ENCODE measurements at places on chromosomes 7 and 10.

- DNase-seq: no peak
These were observed 249.5 kb upstream of the SLC26A5 start for GRCh38 chr7:103695521-103695920.

DNA sequence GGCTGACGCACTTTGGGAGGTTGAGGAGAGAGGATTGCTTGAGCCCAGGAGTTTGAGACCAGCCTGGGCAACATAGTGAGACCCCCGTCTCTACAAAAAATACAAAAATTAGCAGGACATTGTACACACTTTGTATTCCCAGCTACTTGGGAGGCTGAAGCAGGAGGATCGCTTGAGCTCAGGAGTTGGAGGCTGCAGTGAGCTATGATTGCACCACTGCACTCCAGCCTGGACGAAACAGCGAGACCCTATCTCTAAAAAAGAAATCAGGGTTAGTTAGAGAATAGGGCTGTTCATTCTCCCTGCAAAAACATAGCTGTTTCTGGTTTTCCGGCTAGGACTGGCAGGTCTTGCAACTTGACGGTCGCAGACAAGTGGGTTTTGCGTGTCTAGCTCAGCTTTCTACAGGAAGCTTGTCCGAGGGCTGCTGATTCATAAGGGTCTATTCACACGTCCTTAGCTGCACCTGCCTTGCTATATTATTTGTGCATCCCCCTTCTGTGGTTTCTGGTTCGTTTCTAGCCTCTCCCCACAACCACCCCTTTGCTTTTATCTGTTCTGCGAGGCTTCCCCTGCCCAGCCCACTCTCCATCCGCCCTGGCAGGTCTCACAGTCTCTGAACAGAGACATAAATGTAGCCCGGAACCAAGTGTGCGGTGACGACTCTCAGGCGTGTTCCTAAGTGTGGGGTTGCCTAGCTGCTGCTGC lies 10.7 kb downstream of the AMZ1 start:
- peak; percentile 91 for DNase-seq

DNA sequence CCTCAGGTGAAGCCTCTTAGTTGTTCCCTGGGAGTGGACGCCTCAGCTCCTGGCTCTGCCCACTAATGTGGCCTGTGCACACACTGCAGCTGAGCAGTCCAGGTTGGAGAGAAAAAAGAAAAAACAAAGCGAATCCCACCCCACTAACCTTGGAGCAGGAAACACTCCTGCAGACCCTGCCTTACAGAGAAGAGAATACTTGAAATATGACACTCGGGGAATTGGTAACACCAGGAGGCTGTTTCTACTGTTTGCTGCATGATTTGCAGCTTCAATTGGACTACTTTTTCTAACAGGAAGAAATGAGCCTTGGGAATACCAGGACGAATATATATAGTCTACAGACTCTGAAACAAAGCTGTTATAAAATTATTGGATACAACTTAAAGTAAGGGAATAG lies 22.2 kb downstream of the CDHR3 start:
- DNase-seq: peak; percentile 39

GRCh38 chr10:88883448-88883809 lies 3.4 kb downstream of the STAMBPL1 start:
- DNase-seq: no peak

GRCh38 chr7:136857573-136857972 lies 10.9 kb upstream of the CHRM2 start:
- DNase-seq: no peak

DNA sequence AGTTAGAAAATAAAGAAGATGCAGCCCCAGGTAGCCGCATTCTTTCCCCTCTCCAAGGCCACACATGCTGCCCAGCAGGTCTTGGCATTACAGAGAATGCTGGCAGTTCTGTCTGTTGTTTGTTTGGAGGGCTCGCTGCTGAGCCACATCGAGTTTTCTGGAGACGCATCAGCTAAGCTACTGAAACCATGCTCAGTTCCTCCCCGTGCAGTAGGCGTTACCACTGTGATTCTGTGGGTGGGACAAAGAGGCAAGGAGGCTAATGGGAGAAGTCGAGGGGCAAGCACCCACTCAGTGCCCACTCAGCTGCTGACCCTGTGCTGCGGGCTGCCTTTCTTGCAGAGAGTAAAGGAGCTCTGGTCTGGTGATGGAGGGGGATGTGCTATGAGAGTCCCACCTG lies 15.5 kb upstream of the GTPBP4 start:
- no peak for DNase-seq

GRCh38 chr10:91210435-91210834 lies 10.0 kb upstream of the PCGF5 start:
- peak; percentile 87 for DNase-seq

GRCh38 chr10:3310016-3310784 lies 137.6 kb upstream of the PITRM1 start:
- no peak for DNase-seq

- DNase-seq: no peak
These were observed 131.8 kb downstream of the BMPER start for GRCh38 chr7:34036972-34037792.

GRCh38 chr7:43485580-43485979 lies 97.3 kb upstream of the STK17A start:
- DNase-seq: no peak

- no peak for DNase-seq
These were observed 300.8 kb downstream of the SDHAF3 start for GRCh38 chr7:97418312-97418711.

DNA sequence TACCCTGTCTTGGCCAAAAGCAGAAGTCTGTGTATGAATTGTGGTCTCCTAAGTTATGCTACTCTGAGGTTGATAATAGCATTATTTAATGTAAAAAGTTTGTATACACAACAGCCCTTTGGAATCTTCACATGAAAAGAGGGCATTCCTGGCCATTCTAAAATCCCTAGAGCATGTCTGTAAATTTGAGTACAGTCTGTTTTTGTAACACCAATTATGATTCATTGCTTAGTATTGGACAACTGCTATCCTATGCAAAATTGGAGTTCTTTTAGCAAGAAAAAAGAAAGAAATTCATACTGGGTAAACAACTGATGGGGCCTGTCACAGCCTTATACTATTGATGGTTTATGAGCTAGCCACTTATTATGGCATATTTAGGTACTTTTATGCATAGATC lies 10.2 kb downstream of the CUTC start:
- DNase-seq: no peak

GRCh38 chr7:129908181-129908580 lies 44.6 kb downstream of the UBE2H start:
- DNase-seq: no peak

- DNase-seq: no peak
These were observed 23.0 kb upstream of the LEP start for GRCh38 chr7:128217967-128218652.

DNA sequence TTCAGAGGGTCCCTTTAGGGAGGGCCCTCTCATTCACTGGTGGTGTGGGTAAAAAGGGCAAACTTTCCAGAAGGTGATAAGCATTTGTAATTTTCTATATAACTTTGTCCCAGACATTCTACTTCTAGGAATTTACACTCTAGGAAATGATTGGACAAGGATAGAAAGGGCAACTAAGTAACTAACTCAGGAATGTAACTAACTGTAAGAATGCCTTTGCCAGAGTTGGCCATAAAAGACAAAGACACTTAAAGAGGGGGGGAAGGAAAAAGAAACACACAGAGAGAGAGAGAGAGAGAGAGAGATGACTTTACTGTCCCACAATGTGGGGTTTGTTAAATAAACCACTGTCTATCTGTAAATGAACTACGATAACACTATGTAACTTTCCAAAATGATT lies 38.5 kb upstream of the ITPRID1 start:
- no peak for DNase-seq

DNA sequence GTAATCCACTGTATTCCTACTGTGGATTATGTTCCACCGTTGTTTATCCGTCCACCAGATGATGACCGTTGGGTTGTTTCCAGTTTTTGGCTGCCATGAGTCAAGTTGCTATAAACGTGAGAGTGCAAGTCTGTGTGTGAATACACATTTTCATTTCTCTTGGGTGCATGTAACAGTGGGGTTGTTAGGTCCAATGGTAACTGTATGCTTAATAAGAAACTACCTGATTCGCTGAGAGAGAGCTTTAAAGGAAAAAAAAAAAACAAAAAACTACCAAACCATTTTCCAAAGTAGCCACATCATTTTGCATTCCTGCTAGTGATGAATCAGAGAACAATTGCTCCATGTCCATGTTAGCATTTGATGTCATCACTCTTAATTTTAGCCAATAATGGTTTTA lies 15.9 kb downstream of the UBN2 start:
- no peak for DNase-seq

DNA sequence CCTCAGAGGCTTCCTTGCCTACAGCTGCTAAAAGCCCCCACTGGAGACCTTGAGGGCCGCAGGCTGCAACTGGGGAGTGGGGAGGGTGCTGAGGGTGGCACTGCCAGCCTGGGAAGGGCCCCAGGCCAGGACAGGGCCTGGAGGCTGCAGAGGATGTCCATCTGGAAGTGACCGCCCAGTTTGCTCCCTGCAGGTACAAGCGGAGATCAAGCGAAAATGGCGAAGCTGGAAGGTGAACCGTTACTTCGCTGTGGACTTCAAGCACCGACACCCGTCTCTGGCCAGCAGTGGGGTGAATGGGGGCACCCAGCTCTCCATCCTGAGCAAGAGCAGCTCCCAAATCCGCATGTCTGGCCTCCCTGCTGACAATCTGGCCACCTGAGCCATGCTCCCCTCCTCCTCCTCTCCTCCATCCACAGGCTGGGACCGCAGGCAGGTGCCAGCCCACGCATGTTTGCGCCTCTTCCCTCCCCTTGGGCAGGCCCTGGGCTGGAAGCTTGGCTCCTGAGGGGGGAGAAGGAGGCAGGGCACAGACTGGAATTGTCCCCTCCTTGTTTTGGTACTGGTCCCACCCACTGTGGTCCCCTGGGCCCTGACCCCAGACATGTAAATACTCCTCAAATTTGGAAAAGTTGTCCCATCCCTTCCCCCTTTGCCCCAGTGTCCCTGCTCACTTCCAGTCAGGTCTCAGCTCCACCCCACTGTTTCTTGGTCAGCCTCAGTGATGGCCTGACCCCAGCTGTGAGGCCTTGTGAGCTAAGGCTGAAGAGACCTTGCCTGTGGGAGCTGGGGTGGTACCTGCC lies 54.4 kb downstream of the ADCYAP1R1 start:
- no peak for DNase-seq

- DNase-seq: no peak
These were observed 4.3 kb downstream of the CLIP2 start for GRCh38 chr7:74293577-74293908.

DNA sequence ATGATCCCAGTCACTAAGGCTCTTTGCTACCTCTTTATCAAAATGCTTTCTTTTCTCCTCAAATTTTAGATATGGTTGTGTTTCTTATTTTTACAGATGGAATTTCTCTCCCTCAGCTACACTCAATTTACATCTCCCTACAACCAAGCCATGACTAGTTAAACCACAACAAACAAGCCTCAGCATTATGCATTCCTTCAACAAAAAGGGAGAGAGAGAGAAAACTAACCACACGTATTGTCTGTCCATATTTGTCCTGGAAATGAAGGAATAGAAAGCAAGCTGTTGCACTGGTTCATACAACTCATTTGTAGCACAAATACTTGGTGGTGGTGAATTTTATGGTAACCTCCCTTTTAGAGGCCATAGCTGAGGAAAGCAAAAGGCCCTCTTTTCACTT lies 286.4 kb downstream of the AHR start:
- no peak for DNase-seq

DNA sequence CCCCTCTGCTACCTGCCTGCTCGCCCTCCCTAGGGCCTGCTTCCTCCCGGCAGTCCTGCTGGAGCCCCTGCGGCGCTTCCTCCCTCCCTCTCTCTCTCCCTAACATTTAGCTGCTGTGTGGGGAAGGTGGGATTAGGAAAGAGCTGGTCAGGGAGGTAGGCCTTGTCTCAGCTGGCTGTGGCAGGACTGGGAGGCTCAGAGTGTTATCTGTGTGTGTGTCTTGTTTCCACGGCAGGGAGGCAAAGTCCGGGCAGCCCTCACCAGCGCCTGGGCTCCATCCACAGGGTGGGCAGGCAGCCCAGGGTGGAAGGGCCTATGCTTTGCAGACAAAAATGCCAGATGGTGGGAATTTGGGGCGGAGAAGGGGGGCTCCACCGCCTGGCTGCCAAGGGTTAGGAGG lies 105.7 kb downstream of the RPS24 start:
- DNase-seq: no peak

GRCh38 chr10:8393531-8393930 lies 339.0 kb downstream of the GATA3 start:
- DNase-seq: no peak

DNA sequence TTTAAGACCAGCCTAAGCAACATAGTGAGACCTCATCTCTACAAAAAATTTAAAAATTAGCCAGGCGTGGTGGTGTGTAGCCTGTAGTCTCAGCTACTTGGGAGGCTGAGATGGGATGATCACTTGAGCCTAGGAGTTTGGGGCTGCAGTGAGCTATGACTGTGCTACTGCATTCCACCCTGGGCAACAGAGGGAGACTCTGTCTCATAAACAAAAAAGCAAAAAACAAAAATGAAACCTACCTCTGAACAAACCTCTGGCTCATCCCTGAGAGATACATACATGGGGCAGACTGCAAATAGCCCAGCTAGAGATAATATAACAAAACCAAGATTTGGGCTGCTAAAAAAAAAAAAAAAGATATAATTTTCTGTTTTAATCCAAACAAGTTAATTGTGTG lies 19.5 kb downstream of the C10orf67 start:
- DNase-seq: no peak

- DNase-seq: no peak
These were observed 39.4 kb upstream of the SLC29A3 start for GRCh38 chr10:71279590-71280170.

GRCh38 chr10:70106958-70107791 lies 25.4 kb downstream of the AIFM2 start:
- no peak for DNase-seq

- no peak for DNase-seq
These were observed 140.9 kb downstream of the AUTS2 start for GRCh38 chr7:69739190-69739589.

- DNase-seq: no peak
These were observed 25.9 kb downstream of the RGS10 start for GRCh38 chr10:119516381-119517234.

DNA sequence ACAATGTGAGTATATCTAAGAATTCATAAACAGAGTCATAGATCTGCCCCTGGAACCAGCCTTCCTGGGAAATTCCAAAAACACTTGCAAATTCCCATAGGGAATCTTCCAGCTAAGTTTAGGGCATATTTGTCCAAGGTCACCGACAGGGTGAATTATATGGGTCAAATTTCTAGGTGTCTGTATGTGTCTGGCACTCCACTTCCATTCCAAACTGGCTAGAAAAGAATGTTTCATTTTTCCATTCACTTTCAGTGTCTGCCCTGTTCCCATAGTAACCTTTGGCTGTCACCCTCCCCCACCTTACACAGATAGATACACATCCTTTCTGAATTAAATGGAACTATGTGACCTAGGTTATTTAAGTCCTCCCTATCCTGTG lies 230.9 kb downstream of the CREB5 start:
- no peak for DNase-seq

- peak; percentile 53 for DNase-seq
These were observed 64.6 kb downstream of the THNSL1 start for GRCh38 chr10:25080880-25081581.

DNA sequence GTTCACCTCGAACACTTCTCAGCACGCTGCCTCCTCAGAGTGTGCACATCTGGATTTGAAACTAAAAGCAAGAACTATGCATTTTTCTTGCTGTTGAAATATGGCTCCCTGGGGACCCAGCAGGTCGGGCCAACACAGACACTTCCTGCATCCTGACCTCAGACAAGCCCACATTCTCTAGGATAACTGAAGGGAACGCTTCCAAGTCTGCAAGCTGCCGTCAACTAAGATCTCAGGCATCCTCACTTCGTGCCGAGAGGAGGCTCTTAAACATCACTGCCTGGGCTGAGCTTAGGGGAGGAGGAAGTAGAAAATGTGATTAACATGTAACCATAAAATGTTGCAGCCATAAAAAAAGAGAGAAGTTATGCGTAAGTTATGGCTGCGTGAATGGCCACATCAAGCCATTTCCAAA lies 65.5 kb downstream of the PYROXD2 start:
- no peak for DNase-seq

All from DMS79 (cell line).